T47D (cell line): ENCODE measurements at places on chromosomes 12 and 14.

DNA sequence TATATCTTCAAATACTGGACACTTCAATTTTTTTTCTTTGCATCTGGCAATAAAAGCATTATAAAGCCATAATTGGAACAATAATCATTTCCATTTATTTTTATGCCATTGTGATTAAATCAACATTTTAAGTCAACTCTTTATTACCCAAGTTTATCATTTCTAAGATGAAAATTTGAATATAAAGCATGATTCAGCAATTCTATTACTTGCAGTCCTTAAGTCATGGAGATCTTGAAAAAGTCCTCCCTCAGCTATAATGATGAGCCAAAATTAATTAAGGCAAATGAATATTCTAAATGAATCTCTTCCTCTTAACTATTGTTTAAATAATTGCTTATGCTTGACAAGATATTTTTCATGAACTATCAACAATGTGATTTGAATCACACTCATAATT, 65.7 kb downstream of the LIN7A start:
- no peak for DNase-seq

DNA sequence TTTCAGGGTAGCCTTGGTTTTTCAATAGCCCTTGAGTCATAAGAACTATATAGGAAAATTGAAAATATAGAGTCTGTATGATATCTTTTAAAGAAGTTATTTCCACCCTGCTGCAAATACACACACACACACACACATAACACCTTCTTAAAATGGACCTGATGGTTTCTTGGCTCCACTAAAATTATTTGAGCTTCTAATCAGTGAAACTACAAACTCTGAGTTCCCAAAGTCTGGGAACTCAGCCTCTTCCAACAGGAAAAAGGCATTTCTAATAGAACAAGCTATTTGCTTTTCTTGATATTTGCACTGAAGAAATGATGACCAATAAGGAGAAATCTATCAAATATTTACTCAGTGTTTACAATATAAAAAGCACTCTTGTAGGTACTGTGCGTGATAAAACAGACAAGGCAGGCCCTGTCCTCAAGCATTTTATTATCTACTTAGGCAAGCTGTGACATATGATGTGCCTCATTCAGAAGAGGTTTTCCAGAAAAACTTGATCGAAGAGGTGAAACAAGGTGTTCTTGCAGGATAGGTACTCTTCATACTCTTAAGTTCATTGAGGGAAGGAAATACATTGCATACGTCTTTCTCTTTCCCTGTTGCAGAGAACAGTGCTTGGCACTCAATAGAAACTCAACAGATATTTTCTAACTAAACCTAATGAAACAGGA, 88.6 kb downstream of the MGST1 start:
- DNase-seq, result no peak

DNA sequence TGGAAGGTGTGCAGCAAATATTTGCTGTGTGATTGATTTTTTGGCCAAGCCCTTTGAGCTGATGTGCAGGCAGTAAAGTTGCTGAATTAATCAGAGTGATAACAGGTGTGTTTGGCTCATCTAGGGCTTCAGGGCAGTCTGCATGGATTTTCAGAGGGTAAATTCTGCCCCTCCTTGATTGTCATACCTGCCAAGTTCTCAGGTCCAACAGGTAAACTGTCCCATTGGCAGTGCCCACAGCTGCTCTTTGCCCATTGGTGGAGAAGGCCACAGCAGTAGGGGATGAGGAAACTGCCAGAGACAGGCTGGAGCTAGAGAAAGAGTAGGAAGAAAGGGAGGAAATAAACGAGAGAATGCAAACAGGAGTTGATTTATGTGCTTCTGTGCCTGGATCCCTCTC, 33.6 kb downstream of the TEP1 start:
- no peak for DNase-seq

- DNase-seq, result no peak
Measured at GRCh38 chr12:65935906-65936901, 111.9 kb downstream of the HMGA2 start.

- no peak for DNase-seq
Measured at GRCh38 chr14:61930101-61930857, 168.1 kb downstream of the SNAPC1 start.
